Nephron progenitor cell (in vitro differentiated cells): ENCODE measurements at places on chromosomes 5 and 9.

GRCh38 chr9:121298016-121298538 lies 30.1 kb downstream of the GSN start:
- DNase-seq: no peak

DNA sequence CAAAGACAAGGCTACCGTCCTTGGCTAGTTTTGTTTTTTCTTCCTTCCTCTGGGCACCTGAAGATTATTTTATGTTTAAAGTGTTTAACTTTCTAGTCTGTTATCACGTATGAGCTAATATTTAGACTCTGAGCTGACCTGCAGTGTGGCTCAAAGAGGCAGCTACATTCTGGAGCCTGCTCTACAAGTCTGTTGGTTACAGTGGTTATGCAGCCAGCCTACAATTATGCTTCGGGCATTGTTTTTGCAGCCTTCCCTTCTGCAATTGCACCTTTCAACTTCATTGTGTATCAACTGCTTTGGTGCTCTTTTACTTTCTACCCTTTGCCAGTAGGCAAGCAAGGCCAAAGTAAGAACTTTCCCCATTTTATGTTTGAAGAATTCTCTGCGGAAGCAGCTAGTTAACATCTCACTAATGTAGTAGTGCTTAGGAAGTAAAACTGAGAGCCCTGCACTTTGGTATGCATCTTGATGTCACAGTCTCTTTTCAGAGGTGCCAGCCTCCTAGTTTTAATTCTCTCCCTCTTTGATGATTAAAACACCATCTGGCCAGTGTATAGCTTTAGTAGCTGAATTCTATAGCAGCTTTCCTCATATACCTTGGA lies 322.1 kb downstream of the FAM170A start:
- DNase-seq: no peak

- DNase-seq: no peak
Measured at GRCh38 chr5:50767588-50767987, 101.2 kb downstream of the PARP8 start.

GRCh38 chr5:82849885-82850284 lies 227.3 kb downstream of the TMEM167A start:
- DNase-seq: no peak

- no peak for DNase-seq
Measured at GRCh38 chr5:143393524-143393923, 10.0 kb downstream of the NR3C1 start.

DNA sequence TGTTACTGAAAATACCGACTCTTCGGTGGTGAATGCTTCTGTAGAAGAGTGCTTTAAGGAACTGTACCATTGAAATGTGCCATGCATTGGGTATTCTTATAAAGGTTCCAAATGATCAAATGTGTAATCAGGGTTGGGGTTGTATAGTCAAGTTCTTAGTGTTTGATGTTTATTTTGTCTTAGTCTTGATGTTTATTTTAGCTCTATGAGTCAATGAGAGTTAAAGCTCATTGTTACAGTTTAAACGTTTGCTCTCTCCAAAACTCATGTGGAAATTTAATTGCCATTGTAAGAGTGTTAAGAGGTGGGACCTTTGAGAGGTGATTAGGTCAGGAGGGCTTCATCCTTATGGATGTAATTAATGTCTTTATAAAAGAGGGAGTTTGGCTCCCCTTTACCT lies 153.0 kb downstream of the FER start:
- DNase-seq: no peak

DNA sequence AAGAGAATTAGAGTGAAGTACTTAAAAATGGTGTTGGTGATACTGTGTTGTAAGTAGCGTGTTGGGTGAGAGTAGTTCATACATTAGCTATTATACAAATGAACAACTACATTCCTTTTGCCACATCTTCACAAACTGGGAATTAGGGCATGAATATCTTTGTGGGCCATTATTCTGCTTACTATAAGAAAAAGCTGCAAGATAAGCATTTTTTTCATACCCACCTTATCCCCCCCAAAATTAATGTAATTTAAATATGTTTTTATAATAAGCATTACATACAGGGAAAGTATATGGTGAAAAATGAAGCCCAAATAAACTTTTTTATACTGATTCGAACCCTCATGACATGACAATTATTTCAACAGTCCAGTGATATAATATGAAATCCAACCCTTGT lies 69.5 kb downstream of the FAM81B start:
- no peak for DNase-seq

DNA sequence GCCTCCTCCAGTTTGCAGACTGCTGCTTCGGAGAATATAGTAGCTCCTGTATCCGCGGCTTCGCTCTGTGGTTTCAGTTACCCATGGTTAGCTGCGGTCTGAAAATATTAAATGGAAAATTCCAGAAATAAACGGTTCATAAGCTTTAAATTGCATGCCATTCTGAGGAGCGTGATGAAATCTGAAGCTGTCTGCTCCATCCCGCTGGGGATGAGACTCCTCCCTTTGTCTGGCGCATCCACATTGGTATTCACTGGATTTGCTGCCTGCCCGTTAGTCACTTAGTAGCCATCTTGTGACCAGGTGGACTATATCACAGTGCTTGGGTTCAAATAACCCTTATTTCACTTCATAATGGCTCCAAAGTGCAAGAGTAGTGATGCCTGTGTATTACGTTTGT lies 36.3 kb downstream of the MSX2 start:
- DNase-seq: no peak

- DNase-seq: no peak
Measured at GRCh38 chr5:68465934-68466551, 250.5 kb downstream of the PIK3R1 start.
